Mesangial cell (primary cell): ENCODE measurements at places on chromosomes 16 and 17. TPM values are rescaled to one million over a fixed set of nuclear protein-coding genes. Genes with fewer than 3 reads are reported as not detected.

The TBC1D3 gene
- not detected in 2 replicates for total RNA-seq

The SPNS2 gene
- 22.2 and 106 TPM in 2 replicates for total RNA-seq

The MT4 gene
- not detected in 2 replicates for total RNA-seq

The MYH1 gene
- total RNA-seq, result not detected in 2 replicates

The KRTAP1-1 gene
- not detected in 2 replicates for total RNA-seq
